Esophagus squamous epithelium (tissue), 5 donors: ENCODE measurements at places on chromosomes 11 and 22.

DNA sequence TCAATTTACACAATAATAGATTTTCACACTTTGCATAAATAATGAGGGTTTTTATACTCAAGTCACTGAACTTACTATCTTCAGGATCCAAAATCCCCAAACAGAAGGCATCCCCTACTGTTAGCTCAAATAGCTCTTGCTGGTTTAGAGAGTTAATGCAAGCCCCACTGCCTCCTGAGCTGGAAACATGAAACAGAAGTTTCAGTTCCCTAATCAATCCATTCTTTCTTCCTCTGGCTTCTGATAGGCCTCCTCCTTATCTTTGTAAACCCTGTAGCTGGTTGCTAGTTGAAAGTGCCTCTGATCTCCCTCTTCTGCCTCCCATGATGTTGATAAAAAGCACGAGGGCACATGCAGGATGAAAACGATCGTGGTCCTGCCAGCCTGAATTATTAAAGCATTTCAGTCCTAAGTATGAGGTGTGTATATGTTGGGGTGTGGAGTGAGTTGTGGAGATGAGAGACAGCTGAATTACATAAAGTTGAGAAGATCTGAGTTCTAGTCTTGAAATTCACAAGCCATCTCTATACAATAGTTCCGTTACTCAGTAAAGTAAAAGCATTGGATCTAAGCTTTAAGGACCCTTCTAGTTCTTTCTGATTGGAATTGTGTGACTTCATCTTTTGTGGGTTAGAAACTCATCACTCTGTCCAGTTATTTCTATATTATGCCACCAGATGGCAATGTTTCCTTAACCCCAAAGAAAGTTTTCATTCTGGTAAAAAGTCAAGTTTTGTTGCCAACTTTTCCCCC lies 35.0 kb upstream of the EHF start:
- no peak for DNase-seq

DNA sequence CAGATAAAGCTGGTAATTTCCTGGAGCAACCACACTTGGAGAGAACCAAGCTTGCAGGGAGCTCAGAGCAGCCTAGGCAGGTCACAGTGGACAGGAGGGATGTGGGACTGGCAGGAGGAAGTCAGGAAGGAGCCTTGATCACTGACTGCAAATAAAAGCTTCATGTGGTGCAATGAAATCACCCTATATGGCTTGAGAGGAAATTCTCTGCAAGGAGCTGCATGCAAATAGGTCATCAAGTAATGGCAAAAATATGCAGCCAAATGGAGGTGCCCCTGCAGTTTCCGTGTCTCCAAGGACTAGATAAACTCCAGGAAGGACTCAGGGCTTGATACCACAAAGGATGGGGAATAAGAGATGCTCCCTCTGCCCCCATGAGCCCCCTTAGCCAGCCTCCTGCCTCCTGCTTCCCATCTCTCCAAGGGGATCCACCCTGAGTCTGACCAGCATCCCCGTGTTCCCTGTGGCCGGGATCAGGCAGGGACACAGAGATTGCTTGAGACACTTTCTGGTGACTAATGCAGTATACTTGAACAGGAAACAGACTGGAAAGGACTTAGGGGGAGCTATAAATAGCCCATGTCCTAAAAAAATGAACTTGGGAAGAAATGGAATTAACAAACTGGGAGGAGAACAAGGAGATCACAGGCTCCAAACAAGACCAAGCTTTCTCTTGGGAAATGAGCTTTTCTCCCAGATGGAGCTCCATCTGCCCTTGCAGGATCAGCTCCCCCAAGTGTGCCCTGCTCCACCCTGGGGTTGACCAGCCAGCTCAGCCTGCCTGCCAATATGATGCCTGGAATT lies 23.9 kb upstream of the MICAL2 start:
- DNase-seq, result no peak

GRCh38 chr11:120773501-120774031 lies 250.3 kb upstream of the TBCEL start:
- DNase-seq, result no peak

- DNase-seq, result no peak
Measured at GRCh38 chr11:12540913-12541582, 133.2 kb upstream of the TEAD1 start.

DNA sequence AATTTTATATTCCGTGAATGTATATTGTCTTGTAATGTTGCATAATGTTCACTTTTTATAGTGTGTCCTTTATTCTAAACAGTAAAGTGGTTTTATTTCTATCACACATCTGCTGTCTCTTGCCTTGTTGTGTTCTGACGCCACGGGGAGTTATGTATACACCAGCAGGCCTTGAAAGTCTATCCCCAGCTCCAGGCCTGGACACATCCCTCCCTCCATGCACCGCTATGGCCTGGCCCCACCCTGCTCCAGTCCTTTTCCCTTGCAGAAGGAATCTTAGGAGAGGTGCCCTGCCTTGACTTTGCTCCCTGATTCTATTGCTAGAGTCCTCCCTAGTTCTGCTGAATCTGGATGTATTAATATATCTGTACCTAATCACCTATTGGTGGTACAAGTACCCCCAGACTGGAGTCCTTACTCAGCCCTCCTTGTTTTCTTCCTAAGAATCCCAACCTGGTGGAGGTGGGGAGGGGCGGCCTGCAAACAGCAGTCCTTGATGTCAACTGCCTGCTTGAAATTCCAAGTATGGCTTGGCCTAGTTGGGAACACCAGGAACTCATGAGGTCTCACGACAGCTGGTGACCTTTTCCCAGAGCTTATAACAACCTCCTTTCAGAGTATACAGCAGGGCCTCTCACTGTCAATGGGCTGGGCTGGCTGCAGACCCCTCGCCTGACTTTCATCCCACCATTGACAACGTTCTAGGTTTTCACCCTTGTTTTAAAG lies 61.6 kb downstream of the TIMP3 start:
- no peak for DNase-seq

GRCh38 chr22:16717699-16718558 lies 107.3 kb downstream of the XKR3 start:
- DNase-seq, result no peak

- DNase-seq, result no peak
Measured at GRCh38 chr22:22576244-22576988, 17.4 kb upstream of the PRAME start.

DNA sequence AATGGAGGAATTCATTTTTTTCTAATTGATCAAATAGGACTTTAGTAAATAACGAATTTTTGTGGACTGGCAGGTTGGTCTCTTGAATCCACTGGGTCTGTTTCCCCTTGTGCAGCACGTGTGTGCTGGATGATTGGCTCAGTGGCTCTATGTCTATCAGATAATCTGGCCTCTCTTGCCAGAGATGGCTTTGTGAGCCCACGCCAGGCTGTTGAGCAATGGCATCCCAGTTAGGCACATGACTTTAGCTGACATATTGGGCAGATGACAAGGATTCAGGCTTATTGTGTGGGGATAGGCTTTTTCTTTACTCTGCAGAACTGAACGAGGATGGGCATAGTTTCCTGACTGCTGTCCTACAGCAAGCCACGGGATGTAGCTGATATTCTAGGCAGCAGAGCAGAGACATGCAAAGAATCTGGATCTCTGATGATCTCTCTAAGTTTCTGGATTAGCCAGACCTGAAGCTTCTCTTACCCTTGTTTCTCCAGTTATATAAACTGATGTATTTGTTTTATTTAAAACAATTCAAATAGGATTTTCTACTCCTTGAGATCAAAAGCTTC lies 144.9 kb downstream of the ARHGAP42 start:
- DNase-seq, result no peak

DNA sequence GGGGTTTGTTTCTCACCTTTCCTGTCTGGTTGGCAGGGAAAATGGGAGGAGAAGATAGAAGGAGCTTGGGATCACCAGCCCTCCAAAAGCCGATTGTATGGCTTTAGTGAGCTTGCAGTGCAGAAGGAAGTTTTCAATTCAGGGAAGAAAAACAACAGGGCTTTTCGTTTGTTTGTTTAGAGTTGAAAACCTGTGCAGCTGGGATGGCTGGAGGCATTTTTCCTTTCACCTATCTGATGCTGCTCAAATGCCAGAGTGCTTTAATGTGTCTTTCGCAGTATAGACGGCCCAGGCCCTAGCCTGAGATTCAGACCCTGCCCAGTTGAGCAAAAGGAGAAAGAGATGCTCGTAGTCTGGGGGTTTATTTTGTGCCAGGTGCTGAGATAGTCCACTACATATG lies 87.9 kb downstream of the INSC start:
- DNase-seq, result no peak

DNA sequence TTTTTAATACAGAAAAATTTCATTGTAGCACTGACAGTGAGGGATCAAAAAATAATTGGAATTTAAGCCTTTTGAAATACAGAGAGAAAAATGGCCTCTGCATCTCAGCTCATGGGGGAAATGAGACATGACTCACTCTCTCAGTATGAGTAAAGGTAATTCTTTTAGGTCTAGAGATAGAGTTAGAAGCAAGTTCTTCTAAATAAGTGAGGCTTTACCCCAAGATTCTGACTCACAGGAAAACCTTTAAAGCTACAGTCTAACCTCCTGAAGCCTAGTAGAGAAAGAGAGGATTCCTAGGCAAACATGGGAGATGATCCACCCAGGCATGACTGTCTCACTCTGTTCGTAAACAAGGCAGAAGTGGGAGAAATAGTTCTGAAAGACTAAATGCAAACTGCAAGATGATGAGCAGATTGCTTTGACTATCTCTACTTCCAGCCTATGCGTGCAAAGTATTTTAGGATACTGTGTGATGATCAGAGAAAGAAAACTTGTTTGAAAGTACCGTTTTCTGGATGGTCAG lies 1003.3 kb upstream of the CCDC90B start:
- no peak for DNase-seq

- no peak for DNase-seq
Measured at GRCh38 chr11:111730871-111731591, 35.2 kb downstream of the PPP2R1B start.

- DNase-seq, result no peak
Measured at GRCh38 chr11:130426223-130426836, 2.1 kb downstream of the ADAMTS8 start.

GRCh38 chr11:6127881-6128280 lies 20.4 kb downstream of the OR56B4 start:
- DNase-seq, result no peak

GRCh38 chr11:78651923-78652842 lies 77.5 kb upstream of the NARS2 start:
- DNase-seq, result no peak

DNA sequence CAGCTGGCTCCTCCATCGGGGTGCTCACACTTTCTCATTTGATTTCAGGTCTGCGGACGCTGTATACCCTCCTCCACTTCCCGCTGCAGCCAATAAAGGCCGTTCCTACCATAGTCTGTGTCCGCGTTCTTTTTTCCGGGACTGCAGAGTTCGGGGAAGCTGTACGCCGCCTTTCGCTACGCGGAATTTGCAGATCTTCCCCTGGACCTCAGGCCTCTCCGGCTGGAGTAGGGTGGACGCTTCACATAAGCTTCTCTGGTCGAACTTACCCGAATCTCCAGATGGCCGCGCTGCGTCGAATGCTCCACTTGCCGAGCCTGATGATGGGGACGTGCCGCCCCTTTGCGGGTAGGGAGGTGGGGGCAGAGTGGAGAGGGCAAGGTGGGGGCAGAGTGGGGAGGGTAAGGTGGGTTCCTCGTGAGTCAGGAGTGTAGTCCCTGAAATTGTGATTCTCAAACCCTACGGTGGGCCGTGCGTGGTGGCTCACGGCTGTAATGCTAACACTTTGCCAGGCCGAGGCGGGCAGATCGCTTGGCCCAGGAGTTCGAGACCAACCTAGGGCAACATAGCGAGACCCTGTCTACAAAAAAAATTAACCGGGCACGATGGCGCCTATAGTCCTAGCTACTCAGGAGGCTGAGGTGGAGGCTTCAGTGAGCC lies 617 bp downstream of the CSKMT start:
- no peak for DNase-seq

GRCh38 chr11:114442536-114442935 lies 3.3 kb downstream of the REXO2 start:
- DNase-seq, result no peak

DNA sequence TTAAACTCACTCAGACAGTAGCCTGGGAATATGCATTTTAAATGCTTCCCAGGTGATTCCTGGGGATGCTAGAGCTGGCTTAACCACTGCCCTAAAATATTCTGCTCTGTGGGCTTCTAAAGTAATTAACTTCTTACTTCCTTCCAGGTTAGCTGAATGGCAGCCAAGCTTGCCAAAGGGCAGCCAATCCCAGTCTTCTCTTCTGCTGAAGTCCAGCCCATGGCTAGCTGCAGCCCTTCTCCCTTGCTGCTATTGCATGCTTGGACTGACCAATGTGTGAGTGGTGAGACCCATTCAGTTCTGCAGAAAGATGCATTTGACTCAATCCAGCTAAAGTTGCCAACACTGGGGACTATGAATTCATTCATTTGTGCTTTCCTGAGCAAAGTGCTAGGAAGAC lies 411.9 kb downstream of the SOX6 start:
- DNase-seq, result no peak

GRCh38 chr11:114016986-114017385 lies 42.1 kb downstream of the HTR3A start:
- DNase-seq, result no peak

GRCh38 chr11:62427630-62428233 lies 8.9 kb downstream of the SCGB1A1 start:
- no peak for DNase-seq

DNA sequence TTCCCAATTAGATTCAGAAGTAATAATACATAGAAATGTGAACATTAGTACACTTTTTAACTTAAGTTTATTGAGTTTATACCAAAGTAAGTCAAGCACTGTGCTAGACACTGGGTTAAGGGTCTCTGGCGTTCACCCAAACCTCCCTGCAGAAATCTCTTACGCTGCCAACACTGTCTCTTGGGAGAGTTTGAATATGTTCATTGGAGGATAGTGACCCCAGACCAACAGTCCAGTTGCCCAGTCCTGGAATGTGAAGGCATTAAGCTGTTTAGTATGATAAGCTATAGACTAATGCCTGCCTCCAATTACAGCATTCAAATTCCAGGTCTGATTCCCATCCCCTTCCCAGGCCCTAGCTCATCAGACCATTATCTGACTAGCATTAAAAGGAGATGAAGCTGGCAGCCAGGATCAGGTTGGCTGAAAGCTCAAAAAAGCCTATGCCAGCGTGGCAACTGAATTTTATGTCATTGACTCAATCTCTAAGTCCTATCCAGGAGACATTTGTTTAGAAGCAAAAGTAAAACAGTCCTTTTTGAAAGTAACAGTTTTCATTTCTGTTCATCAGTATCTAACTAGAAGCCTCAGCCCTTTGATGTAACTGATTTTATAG lies 77.8 kb downstream of the SFI1 start:
- no peak for DNase-seq

- DNase-seq, result no peak
Measured at GRCh38 chr22:37633625-37634416, 5.6 kb upstream of the SH3BP1 start.

DNA sequence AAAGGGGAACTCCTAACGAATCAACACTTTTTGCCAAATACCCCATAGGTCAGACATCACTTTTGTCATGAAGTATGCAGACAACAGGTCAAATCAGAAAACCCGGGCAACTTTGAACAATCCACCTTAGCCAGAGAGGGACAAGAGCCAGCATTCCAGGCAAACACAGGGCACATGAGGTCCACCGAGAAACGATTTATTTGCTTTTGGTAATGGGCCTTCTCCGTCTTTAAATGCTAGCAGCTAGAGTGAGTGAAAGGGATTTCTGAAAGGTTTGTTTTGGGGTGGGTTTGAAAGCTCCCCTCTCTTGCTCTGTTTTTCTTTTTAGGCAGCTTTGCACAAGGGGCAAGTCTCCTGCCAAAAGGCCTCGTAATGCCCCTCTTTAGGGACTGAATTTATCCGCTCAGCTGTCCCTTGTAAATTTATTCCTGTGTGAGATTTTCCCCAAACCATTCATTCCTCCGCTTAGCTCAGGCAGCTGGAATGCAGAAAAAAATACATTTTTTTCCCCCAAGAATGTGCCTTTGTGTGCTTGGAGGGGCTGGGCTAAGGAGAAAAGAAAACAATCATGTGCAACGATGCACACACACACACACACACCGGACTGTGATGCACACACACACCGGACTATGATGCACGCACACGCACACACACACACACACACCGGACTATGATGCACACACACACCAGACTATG lies 196.9 kb downstream of the SNX19 start:
- no peak for DNase-seq
